ENCODE measurements at places on chromosomes 2 and 18.

GRCh38 chr18:76489081-76489480 is 6.0 kb downstream of the ZNF516 start:
- no peak for DNase-seq

DNA sequence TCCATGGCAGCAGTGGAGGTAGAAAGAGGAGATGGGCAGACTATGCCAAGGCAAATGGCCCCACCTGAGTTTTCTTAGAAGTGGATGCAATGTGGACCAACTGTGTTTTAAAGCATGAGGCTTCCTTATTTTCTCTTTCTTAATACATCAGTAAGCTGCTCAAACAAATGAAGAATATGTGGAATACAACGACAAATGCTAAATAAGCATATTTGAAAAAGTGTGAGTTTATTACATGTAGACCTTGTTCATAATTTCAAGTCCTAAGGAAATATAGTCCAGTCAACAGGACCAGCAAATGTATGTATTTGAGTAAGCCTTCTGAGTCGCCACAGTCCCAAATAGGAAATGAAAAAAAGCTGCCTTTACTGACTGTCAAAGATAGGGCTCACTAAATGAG is 177.8 kb downstream of the PRPF40A start:
- DNase-seq = no peak

GRCh38 chr18:50338122-50338521 is 36.7 kb upstream of the SKA1 start:
- no peak for DNase-seq

DNA sequence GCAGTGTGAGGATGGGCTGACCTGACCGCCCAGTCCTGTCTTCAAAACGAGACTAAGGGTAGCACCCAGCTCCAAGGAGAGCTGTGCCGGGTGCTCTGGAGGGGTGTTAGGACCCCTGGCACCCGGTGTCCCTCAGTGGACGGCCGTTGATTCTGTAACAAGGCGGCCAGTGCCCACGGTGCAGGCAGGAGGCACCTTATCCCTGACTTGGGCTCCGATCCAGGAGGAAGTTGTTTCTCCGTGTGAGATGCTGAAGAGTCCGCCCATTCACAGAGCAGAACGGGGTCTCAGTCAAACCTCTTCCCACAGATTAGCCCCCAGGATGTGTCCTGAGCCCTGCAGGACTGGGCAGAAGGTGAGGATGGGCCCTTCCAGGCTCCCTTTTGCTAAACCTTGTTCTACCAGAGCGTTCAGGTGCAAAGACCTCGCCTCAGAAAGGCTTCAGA is 123.0 kb downstream of the NFATC1 start:
- no peak for DNase-seq

- no peak for DNase-seq
These were observed 260.0 kb upstream of the SIX2 start for GRCh38 chr2:45269149-45269793.

GRCh38 chr2:88838165-88838635 is 146.7 kb downstream of the RPIA start:
- DNase-seq = no peak

GRCh38 chr2:177334940-177335543 is 57.5 kb upstream of the AGPS start:
- DNase-seq = peak; percentile 47

DNA sequence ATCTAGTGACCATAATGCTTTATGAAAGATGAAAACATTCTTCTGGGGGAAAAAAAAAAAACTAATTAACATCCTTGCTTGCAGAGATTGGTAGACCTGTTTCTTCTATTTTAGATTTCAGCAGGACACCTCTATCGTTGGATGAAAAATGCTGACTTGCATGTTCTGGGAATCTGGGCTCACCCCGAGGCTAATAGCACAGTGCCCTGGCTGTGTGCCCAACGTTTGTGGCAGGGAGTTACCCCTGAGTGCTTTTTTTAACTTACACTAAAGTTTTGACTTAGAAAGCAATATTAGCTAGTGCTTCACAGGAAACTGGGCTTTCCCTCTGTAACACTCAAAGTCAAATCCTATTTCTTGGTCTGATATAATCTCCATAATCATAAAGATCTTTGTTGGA is 233.2 kb downstream of the SLC8A1 start:
- DNase-seq = no peak

GRCh38 chr2:178627401-178627800 is 147.1 kb downstream of the PLEKHA3 start:
- no peak for DNase-seq

GRCh38 chr2:239264838-239265651 is 135.8 kb downstream of the HDAC4 start:
- no peak for DNase-seq

- DNase-seq = no peak
These were observed 103.8 kb downstream of the PLCL1 start for GRCh38 chr2:197908156-197908555.

DNA sequence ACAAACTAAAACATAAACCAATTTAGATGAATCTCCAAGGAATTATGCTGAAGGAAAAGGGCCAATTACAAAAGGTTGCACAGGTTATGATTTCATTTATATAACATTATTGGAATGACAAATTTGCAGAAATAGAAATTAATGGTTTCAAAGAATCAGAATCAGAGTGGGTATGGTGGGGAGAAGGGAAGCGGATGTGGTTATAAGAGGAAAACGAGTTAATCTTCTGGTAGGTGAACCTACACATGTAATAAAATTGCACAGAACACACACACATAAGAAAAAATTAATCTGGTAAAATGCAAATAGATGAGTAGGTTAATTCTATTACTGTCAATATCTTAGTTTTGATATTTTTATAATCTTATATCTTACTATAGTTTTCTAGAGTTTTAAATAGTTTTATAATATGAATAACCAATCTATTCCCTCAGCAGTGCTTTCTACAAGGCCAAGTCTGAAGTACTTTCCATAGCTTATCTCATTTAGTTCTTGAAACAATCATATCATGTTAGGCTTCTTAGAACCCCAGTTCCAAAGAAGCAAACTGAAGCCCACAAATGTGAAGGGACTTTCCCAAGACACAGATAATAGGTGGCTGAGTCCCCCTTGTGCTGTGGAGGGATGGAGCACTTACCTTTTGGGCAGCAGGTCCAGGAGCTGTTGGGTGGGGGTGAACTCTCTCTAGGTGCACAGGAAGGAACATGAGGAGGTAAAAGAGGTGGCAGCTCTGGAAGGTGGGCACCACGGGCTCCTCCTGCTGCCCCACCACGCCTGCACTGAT is 31.5 kb downstream of the ZNF519 start:
- DNase-seq = no peak

DNA sequence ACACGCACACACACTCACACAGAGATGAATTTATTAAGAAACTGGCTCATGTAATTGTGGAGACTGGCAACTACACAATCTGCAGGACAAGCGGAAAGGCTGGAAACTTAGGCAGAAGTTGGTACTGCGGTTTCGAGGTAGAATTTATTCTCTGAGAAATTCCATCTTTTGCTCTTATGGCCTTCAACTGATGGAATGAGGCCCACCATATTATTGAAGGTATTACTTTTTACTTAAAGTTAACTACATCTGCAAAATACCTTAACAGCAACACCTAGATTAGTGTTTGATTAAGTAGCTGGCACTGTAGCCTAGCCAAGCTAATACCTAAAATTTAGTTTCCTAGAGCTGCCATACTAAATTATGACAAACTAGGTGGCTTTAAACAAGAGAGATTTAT is 384.0 kb upstream of the UBE2E3 start:
- no peak for DNase-seq

DNA sequence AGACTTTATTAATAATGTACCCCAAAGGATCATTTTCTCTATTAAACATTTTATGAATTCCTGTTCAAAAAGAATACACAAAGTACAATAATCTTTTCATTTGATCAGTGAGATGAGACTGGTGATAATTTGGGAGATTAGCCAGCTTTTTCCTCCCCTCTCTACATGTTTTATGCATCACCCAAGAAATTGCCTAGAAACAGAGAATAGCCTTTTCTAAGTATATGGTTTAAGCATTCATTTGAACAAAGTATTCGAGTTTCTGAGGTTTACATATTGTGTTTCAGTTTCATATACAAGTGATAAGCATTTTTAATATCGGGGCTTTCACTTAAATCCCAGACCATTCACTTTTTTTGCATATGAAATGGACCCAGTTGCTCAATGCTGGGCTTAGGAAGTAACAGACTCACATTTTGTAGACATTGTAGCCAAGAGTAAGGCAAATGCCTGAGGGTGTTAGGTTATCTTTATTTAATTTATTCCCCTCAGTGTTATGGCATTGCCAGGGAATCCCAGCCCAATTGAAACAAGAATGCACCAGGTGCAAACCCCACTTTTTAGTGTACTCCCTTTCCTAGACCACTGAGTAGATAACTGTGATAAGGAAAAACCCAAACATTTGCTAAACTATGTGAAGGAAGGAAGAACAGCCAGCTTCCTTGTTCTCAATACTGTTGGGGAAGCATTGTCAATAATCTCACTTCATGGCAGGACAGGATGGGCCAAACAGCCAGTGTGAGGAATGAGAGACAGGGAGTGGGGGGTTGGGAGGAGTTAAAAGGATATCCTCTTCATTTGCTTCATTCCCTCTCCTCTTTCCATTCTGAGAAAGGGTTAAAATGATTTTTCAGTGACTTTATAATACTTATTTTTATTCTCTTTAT is 3.5 kb downstream of the CPO start:
- no peak for DNase-seq

DNA sequence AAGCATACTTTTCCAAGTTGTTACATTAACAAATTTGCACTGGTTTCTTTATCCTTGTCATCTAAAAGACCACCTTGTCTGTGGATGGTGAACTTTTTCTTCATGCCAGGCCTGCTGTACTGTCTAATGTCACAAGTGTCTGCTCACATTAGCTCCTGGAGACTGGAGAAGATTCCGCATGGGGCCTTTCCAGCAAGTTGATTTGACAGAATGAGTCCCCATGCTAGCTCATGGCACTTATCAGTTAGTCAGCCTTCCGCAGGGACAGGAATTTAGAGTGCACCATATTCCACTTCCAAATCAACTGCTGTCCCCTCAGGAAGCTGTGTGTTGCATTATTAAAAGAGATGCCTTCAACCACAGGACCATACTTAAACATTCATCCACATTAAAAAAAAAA is 41.4 kb upstream of the LRPPRC start:
- no peak for DNase-seq

DNA sequence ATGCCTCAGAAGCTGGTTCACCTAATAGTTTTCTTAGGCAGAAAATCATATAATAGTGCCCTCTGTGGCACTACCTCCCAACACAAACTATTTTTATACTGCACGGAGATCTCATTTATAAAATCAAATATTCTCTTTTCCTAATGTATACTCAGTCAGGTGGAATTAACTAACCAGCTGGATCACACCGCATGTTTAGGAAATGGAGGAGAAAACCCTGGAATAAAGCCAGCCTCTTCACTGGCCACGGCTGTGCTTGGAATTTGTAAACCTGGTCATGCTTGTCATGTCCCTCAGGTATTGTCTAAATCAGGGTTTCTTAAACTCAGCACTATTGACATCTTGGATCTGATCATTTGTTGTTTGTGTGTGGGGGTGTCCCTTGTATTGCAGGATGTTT is 85.6 kb downstream of the DOCK10 start:
- DNase-seq = no peak

- DNase-seq = peak; percentile 77
These were observed 318.7 kb upstream of the NCKAP5 start for GRCh38 chr2:133886735-133887675.

DNA sequence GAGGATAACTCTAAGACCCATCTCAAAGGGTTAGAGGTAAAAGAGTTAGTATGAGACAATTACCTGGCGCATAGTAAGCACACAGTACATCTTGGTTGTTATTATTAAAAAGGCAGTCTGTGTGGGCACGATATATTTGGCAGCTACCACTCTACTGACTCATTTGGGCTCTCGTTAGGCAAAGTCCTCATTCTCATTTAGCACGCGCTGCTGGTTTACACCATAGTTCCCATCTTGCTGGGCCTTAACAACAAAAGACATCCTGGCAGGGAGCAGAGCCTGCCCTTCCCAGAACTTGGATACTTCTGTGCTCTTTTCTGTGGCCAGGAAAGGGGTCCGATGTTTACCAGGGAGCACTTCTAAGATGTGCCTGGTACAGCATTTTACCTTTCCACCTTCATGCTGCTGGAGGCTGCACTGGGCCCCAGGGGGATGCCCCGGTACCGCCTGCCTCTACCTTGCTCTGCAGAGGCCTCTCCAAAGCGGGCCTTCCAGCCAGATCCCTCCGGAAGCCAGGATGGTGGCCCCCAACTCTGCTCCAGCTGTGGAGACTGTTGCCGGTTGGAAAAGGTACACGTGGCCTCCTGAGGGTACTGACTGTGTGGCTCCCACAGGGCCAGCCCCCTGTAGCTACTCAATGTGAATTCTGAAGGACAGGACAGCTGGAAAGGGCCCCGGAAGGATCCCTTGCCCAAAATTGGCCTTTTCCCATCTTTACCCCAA is 15.0 kb downstream of the GLI2 start:
- no peak for DNase-seq

DNA sequence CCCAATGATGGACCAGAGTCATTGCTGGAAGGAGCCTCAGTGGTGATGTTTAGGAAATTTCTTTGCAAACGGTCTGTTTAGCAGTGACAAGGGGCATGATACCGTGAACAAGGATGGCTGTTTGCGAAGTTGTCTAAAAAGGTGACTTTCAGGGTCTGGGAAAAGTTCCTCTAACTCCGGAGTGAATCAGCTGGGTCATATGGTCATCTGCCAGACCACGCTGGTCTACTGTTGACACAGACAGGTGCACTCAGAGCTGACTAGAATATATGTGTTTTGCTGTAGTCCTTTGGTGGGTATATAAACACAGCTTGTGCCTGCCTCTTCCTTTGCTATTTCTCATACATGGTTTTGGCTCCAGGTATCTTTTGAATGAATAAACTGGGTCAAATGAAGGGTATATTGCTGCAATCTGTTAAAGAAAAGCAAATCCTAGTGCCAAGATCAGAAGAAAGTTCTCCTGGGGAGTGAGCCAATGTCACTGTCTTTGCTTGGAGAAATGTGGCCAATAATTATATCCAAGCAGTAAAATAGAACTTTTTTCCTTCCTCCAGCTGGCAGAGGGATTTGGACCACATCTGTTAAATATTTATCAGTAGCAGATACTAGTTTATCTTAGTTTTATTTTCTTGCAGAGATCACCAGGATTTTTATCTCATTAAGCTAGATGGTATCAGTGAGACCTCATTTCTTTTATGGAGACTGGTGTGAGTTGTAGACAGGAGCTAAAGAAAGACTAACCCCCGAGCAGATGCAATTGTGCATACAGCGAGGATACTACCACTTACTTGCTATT is 286.0 kb downstream of the TRIB2 start:
- no peak for DNase-seq
